ENCODE measurements at places on chromosomes 5 and 9.

- DNase-seq, result no peak
Measured at GRCh38 chr5:152185547-152186245, 219.4 kb downstream of the NMUR2 start.

- DNase-seq, result no peak
Measured at GRCh38 chr5:132472431-132472830, 18.1 kb downstream of the IRF1 start.

DNA sequence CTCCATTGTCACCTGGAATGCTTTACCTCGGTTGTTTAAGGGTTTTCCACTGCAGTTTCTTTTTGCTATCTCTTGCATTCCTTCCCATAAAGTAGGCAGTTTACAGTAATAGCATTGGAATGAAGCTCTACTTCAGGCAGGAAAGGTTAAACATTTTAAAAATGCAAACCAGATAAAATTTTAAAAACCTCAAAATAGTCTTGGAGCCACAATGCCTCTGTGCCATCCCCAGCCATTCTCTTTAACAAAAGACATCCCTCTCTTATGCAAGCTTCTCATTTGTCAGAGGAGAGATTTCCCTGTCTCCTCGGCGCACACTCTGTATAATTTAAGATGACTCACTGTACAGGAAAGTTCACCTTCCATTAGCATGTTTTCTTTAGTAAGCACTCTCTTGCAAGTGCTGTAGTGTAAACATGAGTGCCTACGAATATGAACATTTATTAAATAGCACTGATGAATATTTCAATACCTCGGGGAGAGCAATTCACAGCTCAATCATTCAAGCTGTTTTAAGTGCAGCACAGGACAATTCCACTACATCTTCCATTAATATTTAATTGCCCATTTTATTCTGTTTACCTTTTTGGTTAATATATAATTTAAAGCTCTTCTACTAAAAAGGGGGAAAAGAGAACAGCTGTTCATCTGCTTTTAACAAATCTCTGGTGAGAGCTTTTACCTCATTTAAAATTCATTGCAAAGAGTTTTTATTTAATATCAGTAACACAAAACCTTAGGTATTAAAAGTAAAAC, 343.6 kb downstream of the SPATA31D1 start:
- no peak for DNase-seq

- no peak for DNase-seq
Measured at GRCh38 chr5:116454417-116454927, 120.2 kb downstream of the SEMA6A start.

GRCh38 chr5:159737263-159737662, 179.0 kb upstream of the ADRA1B start:
- DNase-seq, result no peak
